ENCODE measurements at places on chromosomes 3 and 15.

DNA sequence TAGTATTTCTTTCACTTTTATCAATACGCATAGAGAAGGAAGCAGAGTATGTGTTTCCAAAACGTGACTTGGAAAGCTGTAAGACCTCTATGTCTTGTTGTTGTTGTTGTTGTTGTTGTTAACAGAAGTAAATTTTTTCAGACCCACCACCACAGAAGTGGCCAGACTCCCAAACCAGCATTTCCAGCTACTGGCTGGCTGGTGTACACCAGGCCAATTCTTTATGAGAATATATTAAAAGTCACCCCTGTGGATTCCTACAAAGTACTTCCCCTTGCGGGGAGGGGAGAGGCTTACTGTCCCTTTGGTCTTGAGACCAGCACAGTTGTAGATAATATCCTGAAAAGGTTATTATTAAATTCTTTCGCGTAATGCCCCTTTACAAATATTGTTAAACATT lies 1.6 kb upstream of the FOXP1 start:
- no peak for DNase-seq

GRCh38 chr15:71005895-71006294 lies 109.4 kb upstream of the THSD4 start:
- no peak for DNase-seq

- no peak for DNase-seq
Observed at GRCh38 chr3:164620956-164621355, 457.3 kb downstream of the SI start.

- DNase-seq, result no peak
Observed at GRCh38 chr3:18446149-18446825, 21.1 kb upstream of the SATB1 start.

DNA sequence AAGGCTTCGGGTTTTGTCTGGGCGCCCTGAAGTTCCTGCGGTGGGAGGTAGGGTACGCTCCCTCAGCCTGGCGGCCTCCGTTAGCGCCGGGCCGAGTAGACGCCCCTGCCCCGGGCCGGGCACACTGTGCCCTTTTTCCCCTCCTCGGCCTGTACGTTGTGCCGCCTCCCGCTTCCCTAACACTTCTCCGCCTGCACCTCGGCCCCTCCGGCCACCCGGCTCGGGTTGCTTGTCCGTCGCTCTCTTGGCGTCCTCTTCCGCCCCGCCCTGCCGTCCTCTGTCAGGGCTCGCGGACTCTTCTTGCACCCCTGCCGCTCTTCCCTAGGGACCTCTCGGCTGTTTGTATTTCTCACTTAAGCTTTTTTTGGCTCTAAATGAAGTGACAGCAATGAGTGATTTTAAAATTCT lies 384 bp downstream of the KNL1 start:
- no peak for DNase-seq

DNA sequence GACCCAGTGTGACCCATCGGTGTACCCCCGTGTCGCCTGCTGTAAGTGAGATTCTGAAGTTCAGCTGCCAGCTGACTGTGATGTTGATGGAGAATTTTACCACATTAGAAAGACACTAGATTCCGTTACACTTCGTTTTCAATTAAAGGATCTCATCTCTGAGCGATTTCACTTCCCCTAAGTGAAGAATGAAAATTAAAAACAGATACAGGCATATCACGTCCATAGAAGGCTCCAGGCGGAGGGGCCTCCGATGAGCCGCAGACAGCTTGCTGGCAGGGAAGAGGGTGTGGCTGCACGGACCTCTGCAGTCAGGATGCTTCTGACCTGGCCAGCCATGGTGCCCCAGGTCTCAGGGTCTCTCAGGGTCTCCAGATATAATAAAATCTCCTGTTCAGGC lies 6.6 kb upstream of the CPN2 start:
- no peak for DNase-seq

DNA sequence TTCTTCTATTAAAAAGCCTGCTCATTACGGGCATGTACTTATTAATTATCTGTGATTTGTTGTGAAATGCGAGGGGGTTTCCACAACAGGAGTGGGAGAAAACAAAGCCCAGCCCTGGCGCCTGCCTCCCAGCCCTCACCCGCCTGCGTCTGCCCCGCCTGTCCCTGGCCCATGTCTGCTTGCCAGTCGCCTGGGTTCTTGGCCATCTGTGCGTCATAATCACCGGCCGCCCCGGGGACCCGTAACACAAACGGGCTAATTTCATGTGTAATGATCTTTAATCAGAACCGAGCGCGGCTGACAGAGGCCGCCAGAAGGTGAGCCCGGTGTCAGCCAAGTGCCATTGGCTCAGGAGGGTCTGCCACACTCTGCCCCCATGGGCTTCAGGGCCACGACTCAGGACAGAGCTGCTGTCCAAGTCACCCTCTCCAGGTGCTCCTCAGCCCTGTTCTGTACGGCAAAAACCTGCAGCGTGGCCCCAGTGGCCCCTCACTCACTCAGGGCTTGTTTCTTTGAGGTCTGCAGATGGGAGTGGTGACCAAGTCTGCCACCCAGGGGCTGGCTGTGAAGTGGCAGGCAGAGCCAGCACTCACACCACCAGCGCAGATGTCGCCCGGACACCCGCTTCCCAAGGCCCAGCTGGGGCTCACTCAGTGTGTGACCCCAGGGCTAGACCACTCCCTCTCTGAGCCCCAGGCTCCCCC lies 28.8 kb upstream of the TMEM115 start:
- no peak for DNase-seq

DNA sequence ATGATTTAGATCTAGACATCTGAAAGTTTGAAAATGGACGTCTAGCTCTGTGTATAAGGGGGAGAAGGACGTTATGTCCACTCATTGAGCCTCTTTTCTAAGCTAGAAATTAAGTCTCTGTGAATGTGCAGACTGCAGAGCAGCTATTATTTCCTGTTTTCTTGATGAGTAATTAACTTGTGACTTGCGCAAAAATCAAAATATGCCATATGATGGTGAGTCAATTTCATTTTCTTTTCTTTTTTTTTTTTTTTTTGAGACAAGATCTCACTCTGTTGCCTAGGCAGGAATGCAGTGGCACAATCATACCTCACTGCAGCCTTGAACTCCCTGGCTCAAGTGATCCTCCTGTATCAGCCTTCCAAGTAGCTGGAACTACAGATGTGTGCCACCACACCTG lies 14.1 kb downstream of the LACTB start:
- no peak for DNase-seq

DNA sequence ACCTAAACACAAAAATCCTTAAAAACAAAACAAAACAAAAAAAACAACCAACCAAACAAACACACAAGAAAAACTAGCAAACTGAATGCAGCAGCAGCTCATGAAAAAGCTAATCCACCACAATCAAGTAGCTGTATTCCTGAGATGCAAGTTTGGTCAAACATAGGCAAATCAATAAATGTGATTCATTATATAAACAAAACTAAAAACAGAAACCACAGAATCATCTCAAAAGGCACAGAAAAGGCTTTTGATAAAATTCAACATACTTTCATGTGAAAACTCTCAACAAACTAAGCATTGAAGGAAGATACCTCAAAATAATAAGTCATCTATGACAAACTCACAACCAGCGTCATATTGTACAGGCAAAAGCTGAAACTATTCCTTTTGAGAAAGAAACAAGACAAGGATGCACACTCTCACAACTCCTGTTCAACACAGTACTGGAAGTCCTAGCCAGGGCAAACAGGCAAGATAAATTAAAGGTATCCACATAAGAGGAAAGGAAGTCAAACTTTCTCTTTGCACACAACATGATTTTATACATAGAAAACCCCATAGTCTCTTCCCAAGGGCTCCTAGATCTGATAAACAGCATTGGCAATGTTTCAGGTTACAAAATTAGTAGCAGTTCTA lies 495.1 kb upstream of the SGO1 start:
- no peak for DNase-seq

DNA sequence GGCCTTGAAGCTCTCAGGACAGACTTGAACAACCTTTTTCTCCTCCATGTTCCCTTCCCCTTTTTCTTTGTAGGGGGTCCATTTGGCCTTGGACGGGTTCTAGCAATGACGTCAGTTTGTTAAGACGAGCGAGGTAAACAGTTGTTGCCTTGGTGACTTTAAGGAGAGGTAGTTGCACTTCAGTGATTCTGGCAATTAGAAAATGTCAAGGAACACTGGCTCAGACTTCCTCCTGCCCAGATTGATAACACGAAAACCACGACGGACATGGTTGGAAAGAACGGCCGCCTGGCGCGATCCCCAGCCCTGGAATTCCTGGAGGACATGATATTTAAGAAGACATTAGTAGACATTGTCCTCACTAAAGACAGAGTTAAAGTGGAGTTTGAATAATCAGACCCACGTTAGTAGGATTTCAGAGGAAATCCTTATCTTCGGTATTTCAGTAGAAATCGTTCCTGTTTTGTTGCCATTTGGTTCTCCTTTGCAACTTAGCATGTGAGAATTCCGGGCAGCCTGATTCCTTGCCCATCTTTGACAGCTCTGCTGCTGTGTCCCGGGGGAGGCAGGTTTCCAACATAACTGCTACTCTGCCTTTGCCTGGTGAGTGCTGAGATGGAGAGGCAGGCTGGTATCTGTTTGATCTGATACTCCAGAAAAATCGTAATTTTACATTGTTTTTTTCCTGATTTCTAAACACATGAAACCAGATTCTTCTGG lies 87.3 kb downstream of the ST6GAL1 start:
- no peak for DNase-seq

- no peak for DNase-seq
Observed at GRCh38 chr3:111917300-111917699, 58.2 kb downstream of the PHLDB2 start.

DNA sequence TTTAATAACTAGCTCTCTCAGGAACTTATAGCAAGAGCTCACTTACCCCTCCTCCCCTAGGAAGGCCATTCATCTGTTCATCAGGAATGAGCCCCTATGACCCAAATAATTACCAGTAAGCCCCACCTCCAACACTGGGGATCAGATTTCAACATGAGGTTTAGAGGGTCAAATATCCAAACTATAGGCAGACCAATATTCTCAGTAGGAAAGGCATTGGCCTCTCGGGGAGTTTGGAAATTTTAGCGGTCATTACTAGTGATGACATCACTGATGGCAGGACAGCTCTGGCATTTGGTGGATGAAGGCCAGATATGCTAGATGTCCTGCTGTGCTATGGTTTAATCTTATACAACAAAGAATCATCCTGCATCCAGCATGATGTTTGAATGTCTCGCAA lies 15.2 kb upstream of the CD47 start:
- no peak for DNase-seq

DNA sequence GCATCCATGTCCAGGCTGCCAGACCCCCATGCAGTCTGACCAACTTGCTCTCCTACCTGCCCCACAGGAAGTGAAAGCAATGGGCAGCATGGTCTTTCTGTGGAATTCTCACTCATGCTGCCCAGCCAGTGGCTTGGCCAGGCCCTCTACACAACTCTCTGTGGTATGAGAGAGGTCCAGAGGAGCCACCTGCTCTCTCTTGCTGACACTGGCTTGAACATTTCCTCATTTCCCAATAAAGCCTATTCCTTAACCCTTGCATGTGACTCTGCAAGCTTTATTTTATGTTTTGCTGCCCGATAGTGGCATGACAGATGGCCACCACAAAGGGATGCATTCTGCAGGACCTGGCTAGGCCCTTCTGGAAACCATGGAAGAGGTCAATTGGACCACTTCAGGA lies 53.8 kb downstream of the CCR1 start:
- no peak for DNase-seq

DNA sequence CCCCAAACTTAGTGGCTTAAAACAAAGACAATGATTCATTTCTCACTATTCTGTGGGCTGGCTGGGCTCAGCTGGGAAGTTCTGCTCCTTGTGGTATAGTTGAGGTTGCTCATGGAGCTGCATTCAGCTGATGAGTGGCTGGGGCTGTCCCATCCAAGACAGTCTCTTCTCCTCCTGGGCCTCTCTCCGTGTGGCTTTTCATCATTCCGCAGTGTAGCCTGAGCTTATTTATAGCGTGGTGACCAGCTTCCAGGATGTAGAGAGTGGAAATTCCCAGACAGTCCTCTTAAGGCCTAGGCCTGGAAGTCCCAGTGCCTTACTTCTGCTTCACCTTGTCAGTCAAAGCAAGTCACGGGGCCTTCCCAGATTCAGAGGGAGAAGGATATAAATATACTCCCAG lies 136.7 kb upstream of the DAZL start:
- DNase-seq, result no peak

GRCh38 chr3:114639171-114639570 lies 345.3 kb downstream of the TIGIT start:
- no peak for DNase-seq

- no peak for DNase-seq
Observed at GRCh38 chr3:161273589-161274218, 52.6 kb downstream of the NMD3 start.

DNA sequence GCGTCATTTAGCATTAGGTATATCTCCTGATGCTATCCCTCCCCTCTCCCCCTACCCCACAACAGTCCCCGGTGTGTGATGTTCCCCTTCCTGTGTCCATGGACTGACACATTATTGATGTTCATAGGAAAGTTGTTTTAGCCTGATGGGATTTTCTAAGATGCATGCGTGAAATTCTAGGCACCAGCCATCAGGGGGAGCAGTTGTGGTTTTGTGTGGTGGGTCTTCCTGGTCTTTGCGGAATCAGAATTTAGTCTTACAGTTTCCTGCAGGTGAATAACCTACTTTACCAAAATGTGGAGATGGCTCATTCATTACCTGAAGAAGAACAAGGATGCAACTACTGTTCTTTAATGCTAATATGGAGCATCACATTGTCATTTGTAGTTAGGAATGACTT lies 455.0 kb upstream of the THBS1 start:
- no peak for DNase-seq

DNA sequence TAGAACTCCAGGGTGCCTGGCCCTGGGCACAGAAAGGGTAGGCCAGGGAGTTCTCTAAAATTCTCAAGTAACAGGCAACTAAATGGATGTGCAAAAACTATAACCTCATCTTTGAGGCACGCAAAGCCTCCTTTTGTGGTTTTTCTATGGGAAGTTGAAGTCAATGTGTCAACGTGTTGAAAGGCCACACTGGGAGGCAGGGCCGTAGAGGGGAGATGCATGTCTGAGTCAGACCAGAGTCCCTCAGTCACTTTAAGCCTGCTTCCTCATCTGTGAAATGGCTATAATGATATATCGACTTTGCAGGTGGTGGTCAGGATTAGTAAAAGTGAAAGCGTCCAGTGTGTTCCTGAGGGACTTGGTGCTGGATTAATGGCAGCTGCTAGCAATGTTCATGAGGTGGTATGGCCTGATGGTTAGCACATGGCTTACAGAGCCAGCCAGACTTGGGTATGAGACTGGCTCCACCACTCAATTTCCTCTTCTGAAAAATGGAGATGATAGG lies 17.0 kb downstream of the TGM5 start:
- no peak for DNase-seq

GRCh38 chr15:40048926-40049475 lies 10.0 kb upstream of the SRP14 start:
- no peak for DNase-seq

- DNase-seq, result no peak
Observed at GRCh38 chr3:174253940-174254339, 605.2 kb upstream of the NAALADL2 start.

- DNase-seq, result no peak
Observed at GRCh38 chr3:171290680-171291079, 169.5 kb downstream of the TNIK start.

- no peak for DNase-seq
Observed at GRCh38 chr3:70621451-70621850, 309.0 kb upstream of the MDFIC2 start.
